Endothelial cell of umbilical vein (primary cell): ENCODE measurements at places on chromosomes 3 and 15. TPM values are rescaled to one million over a fixed set of nuclear protein-coding genes. Genes with fewer than 3 reads are reported as not detected.

DNA sequence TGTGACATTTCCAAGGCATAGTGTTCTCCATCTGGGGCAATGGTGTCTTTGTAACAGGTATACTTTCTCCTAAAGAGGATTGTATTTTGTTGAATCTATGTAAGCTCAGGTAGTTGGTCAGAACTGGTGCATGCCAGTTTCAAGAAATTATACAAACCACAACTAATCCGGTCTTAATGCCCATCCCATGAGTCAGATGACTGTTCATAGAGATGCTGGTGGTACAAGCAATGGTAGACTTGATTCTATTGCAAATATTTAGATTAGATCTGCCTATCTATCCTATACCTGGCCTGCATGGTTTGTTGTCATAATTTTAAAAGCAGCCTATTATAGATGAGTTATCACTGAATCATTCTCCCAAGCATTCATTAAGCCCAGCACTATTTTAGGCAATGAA lies 43.5 kb downstream of the ATP13A5 start:
- no peak for DNase-seq

The NR1I2 gene
- polyA plus RNA-seq = 0.03 TPM in 2 replicates

- no peak for DNase-seq
These were observed 114.4 kb downstream of the TPRG1 start for GRCh38 chr3:189286188-189286587.

- no peak for DNase-seq
These were observed 36.5 kb downstream of the ATP13A3 start for GRCh38 chr3:194450341-194450740.

GRCh38 chr3:8529181-8529637 lies 27.6 kb downstream of the LMCD1 start:
- DNase-seq = peak; percentile 61

- DNase-seq = no peak
These were observed 209.1 kb downstream of the UNC13C start for GRCh38 chr15:54187325-54187724.

- no peak for DNase-seq
These were observed 59.9 kb downstream of the GALK2 start for GRCh38 chr15:49229922-49230321.

- DNase-seq = no peak
These were observed 3.2 kb upstream of the ILDR1 start for GRCh38 chr3:122025296-122025695.

DNA sequence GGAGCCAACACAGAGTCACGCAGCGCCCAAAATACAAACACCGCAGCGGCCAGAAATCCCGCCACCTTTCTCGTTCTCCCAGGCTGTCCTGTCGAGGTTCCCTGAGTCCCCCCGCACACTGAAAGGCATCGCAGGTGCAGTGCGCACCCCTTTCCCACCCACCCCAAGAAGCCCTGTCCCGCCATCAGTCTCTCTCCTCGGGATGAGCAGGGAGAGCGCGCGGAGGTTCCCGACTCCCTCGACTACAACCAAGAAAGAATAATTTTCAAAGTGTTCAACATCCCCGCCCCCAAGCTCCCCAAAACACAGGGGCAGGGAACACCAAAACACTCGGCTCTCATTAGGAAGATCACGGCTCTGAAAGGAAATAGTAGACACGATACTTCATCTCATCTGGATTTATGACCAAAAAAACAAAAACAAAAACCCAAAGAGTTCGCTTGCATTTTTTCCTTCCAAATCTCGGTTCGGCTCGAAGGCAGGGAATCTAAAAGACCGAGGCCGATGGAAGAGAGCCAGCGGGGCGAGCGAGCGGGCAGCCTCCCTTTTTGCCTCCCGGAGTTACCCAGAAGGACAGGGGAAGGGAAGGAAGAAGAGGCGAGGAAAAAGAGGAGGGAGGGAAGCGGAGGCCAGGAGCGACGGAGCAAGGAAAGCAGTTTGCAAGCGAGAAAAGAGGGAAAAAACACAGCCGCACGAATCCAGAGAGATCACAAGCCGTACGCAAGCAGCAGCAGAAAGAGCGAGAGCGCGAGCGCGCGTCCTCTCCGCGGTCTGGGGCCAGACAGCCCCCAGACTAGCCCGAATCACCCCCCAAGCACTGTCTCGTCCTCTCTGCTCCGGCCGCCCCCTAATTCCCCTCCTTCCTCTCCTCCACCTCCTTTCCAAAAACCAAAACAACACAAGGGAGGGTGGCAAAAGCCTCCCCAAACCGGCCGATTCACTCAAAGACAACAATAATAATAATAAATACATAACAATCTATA lies 808 bp downstream of the BCL6 start:
- peak; percentile 65 for DNase-seq

DNA sequence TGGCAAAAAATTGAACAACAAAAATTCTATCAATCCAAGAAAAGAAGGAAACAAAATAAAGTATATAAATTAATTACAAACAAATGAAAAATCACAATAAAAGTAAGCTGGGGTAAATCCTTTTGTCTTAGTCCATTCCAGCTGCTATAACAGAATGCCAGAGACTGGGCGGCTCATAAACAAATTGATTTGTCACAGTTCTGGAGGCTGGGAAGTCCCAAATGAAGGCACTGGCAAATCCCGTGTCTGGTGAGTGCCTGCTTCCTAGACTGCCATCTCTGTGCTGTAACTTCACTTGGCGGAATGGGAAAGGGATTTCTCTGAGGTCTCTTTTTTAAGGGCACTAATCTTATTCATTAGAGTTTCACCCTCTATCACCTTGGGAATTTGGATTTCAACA lies 53.6 kb upstream of the RPL35A start:
- DNase-seq = no peak

GRCh38 chr3:41956574-41956973 lies 5.3 kb downstream of the ULK4 start:
- DNase-seq = no peak

- DNase-seq = no peak
These were observed 30.6 kb upstream of the MECOM start for GRCh38 chr3:169694117-169694516.

The STAB1 gene
- polyA plus RNA-seq = 369 and 413 TPM in 2 replicates

- DNase-seq = no peak
These were observed 288.2 kb downstream of the EPHA6 start for GRCh38 chr3:97102641-97103040.

The CLRN1 gene
- not detected in 2 replicates for polyA plus RNA-seq
